ENCODE measurements at places on chromosomes 6 and 20.
A peak's percentile ranks its signal among the peaks of the same experiment; 100 is the strongest.

GRCh38 chr6:102907181-102907580 lies 1513.7 kb downstream of the GRIK2 start:
- DNase-seq, result no peak

GRCh38 chr6:16061818-16062217 lies 67.1 kb upstream of the MYLIP start:
- no peak for DNase-seq

- DNase-seq, result peak; percentile 55
Measured at GRCh38 chr20:40962733-40963504, 65.7 kb upstream of the TOP1 start.

DNA sequence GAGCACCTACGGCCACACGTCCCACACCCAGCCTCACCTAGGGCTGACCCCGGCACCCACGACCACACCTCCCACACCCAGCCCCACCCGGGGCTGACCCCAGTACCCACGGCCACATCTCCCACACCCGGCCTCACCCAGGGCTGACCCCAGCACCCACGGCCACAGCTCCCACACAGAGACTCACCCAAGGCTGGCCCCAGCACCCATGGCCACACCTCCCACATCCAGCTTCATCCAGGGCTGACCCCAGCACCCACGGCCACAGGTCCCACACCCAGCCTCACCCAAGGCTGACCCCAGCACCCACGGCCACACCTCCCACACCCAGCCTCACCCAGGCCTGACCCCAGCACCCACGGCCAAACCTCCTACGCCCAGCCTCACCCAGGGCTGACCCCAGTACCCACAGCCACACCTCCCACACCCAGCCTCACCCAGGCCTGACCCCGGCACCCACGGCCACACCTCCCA lies 36.7 kb downstream of the NINL start:
- DNase-seq, result no peak

- DNase-seq, result no peak
Measured at GRCh38 chr20:51354769-51355319, 187.7 kb downstream of the NFATC2 start.

DNA sequence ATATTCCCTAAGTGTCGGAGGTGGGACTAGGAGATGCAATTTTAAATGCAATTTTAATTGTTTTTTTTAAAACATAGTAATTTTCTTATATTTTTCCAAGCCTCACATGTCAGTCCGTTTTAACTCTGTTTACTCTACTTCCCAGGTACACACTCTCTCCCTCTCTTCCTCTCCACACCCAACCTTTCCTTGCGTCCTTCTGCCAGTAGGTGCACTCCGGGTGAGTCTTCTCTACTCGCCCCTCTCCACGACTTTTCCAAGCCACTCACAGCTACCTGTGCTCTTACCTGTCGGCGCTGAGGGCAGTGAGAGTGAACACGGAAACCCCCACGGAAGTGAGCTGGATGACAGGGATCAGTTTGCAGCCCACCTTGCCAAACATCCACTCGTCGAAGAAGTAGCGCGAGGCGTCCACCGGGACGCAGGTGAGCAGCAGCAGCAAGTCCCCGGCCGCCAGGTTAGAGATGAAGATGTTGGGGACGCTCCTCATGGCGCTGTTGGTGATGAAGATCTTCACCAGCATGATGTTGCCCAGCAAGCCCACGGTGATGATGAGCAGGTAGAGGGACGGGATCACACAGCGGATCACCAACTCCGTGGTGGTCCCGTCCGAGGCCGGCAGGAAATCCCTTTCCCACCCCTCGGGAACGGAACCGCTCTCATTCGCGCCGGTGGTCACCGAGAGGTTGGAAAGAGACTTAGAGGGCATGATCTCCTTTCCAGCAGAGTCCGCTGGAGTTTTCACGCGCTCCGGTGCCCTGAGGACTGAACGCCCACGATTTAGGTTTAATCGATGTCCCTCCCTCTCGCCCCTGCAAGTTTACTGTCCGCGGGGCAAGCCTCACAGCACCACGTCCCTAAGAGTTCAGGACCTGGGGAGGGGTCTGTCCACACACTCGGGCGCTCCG lies 44.5 kb upstream of the GJE1 start:
- no peak for DNase-seq

DNA sequence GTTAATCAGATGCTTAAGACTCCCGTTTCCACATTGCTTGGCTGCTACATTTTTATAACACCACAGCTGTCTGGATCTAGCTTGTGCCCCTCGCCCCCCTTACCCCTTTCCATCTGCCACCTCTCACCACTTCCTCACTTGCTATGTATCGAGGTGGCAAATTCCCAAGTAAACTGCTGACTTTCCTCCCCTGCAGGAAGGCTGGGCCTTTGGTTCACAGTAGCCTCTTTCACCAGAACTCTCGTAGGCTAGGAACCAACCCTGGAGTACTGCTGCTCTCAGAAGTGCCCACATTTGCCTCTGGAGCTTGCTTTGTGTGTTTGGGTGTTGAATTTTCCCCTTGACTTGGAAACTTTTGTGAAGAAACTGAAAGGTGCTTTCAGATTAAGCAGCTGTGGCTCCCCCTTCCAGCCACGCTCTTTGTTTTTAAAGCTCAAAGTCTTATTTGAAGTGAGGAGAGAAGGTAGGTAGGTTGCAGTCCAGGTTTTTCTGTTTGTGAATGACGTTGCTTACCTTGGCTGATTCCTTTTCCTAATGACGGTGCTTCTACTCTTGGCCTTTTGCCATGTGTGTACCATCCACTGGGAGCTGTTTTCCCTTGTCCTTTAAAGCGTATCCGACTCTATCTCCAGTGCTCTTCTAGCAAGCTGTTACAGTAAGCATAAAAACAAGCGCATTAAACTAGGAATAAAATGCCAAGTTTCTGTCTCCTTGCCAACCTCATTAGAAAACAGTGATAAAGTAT lies 90.4 kb downstream of the CARMIL1 start:
- peak; percentile 5 for DNase-seq

DNA sequence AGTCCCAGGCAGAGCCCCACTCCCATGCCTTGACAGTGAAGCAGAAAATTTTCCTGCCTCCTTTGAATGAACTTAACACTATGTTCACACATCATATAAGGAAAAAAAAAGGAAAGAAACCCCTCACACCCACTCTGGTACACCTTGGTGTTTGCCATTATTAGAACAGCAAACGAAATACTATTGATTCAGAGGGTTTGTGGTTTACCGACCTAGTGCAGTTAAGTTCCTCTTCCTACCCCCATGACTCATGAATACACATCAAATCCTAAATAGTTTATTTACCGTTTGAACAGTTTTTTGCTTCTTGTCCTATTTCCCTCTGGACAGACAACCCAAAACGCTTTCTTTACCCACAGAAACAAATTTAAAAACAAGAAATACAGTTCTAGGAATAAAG lies 237.7 kb downstream of the FOXA2 start:
- DNase-seq, result no peak

- no peak for DNase-seq
Measured at GRCh38 chr6:66964216-66964615, 1257.2 kb upstream of the EYS start.
